ENCODE measurements at places on chromosomes 2 and 18. TPM values are rescaled to one million over a fixed set of nuclear protein-coding genes. Genes with fewer than 3 reads are reported as not detected.

DNA sequence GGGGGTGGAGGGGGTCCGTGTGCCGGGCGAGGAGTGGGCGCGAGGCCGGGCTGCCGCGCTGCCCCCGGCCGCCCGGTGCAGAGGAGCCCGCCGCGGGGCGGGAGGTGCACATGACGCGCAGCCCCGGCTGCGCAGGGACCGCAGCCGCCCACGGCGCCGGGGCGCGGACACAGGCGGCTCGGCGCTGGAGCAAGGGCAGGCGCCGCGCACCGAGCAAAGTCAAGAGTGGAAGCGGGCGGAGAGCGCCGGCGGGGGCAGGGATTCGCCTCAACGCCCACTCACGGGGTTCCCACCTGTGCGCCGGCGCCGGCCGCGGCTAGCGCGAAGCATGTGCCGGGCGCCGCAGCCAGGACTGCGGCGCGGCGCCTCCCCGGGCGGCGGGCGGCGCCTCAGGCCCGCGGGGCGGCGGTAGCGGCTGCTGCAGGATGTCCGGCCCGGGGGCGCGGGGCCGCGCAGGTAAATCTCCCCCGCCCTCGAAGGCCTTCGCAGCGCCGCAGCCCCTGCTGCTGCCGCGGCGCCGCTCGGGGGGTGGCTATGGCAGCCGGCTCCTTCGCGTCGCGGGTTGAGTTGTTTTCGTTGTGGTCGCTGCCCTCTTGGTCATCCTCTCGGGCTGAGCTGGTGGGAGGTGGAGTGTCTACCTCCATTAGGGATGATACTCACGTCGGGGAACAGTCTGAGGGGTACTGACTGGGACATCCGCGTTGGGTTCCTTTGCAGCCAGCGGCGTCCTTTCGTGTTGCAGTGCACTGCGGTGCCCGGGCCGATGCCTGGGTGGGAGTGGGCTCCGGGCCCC lies 216.3 kb upstream of the DTNA start:
- no peak for DNase-seq

DNA sequence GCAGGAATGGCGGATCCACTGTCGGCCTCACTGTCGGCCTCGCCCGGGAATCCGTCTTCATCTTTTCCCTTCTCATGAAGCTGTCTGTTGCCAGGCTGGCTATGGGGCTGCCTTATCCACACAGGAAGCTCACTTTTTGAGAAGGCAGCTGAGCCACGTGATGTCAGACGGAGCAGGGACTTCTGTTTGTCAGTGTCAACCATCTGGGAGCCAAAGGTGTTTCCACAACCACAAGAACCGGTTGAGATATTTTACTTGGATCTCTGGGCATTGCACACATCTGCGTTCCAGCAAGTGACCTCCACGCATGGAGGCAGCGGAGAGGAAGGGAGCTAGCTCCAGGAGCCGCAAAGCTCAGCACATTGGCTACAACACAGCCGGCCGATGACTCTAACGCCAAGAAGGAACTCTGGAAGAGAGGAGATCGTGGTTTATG lies 27.4 kb upstream of the TAF1B start:
- DNase-seq = no peak

DNA sequence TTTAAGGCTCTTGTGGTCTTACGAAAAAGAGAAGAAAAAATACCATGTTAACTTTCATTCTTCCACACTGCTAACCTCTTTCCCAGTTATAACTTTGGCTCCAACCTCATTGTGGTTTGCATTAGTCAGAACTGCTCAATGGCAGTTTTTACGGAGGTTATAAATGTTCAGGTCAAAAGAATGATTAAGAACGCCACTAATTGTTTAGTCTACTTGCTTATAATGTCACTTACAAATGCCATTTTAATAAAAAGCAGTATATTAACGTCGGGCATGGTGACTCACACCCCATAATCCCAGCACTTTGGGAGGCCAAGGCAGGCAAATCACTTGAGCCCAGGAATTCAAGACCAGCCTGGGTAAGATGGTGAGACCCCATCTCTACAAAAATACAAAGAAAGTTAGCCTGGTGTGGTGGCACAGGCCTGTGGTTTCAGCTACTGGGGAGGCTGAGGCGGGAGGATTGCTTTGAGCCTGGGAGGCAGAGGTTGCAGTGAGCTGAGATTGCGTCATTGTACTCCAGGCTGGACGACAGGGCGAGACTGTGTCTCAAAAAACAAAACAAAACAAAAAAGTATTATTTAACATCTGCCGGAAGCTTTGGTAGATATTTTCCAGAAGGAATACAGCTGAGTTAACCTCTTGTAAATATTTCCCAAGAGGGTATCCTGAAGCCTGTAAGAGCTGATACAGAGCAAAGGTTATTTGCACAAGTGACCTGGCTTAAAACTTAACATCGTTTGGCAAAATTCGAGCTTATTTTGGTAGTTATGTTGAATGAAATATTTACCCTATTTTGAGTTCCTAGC lies 5.1 kb downstream of the AGPS start:
- no peak for DNase-seq

- DNase-seq = no peak
Observed at GRCh38 chr2:207401338-207401737, 128.4 kb upstream of the CREB1 start.

DNA sequence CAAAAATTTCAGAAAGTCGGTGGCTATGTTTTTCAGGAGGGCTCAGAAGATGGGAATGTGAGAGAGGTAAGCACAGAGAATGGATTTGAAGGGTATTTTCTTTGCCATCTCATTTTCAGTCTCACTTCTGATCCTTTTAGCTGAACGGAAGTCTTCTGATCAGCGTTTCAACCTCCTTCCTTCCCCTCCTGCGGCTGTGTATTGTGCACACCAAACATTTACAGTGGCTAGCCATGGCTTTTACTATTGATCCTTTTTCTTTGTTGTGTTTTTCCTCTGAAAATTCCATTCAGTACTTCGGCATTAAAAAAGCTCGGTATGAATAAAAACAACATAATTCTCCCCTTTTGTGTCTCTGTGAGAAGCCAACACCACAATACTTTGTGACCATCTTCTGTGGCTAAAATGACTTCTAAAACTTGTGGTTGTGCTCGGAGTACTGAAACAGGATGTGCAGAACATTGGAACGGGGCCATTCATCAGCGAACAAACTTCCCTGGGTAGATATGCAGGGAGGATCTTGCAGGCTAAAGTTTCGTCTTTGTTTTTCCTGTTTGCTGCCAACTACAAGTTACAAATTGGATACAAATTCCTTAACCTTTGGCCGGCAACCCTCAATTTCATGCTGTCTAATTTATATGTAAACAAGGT lies 260.8 kb upstream of the FAM98A start:
- DNase-seq = no peak

DNA sequence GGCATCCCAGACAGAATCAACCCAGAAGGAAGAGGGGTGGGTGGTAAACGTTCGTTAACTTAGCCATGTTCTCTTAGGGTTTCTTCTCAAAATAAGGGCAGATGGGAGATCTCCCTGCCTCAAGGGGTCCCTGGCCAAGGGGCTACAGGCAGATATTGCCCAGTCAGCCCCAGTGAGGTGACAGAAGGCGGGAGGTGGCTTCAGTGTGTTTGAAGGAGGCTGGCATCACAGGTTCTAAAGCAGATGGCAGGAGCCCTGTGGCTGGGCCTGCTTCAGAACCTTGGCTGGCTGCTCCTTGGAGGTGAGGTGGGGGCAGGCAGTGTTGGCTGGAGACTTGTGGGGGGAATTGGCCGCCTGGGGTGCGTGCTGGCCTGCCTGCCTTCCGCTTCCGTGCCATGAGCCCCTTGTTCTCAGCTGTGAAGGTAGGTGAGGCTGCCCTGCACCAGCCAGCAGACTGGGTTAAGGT lies 23.5 kb downstream of the HPCAL1 start:
- no peak for DNase-seq

DNA sequence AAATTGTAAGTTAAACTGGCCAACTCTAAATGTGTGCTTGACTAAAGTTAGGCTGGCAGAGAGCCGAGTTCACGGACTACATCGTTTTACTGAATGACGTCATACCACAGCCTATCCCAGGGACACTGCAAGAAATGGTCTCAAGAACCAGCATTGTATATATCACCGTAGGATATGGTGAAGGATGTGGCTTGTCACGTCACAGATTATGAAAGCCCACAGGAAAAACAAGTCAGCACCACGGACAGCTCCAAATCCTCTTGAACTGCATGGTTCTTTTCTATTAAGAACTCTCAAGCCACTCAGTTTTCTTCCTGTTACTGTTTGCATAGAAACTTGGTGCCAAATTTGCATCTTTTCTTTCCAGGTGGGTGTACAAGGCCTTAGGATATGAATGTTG lies 85.1 kb upstream of the ACAA2 start:
- DNase-seq = peak; percentile 18

Gene CPLX4
- total RNA-seq = not detected
